ENCODE measurements at places on chromosomes 1 and 21.

DNA sequence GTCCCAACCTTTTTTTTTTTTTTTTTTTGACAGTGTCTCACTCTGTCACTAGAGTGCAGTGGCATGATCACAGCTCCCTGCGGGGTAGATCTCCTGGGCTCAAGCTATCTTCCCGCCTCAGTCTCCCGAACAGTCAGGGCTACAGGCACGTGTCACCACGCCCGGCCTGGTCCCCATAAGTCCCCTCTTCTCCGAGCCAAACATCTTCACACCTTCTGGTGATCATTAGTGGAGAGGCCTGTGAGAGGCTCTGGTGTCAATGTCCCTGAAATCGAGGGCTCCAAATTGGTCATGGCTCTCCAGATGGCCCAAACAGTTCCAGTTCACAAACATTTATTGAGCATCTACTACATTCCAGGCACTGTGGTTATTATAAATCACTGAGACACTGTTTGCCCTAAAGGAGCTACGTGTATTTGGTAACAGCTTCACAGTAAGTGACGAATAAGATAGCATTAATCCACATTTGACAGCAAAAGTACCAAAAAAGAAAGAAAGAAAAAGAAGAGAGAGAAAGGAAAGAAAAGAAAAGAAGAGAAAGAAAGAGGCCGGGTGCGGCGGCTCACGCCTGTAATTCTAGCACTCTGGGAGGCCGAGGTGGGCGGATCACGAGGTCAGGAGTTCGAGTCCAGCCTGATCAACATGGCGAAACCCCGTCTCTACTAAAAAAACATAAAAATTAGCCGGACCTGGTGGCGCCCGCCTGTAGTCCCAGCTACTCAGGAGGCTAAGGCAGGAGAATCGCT, 867 bp upstream of the TIMM17A start:
- no peaks in the 10 kb centered on the region for H3K27me3 ChIP-seq
- no peaks in the 10 kb centered on the region for H3K36me3 ChIP-seq
- peaks cover 6% of the 10 kb centered on the region for H3K4me1 ChIP-seq

GRCh38 chr1:82466891-82467290, 666.2 kb downstream of the ADGRL2 start:
- no peak for DNase-seq
- H3K4me1 ChIP-seq = no peaks in the 10 kb centered on the region
- H3K27me3 ChIP-seq = no peaks in the 10 kb centered on the region
- no peaks in the 10 kb centered on the region for H3K36me3 ChIP-seq
- H3K4me3 ChIP-seq = no peak overlapping the region

GRCh38 chr1:6922096-6922931, 137.1 kb downstream of the CAMTA1 start:
- H3K27ac ChIP-seq = no peak overlapping the region
- no peaks in the 10 kb centered on the region for H3K27me3 ChIP-seq
- no peaks in the 10 kb centered on the region for H3K36me3 ChIP-seq
- no peak for DNase-seq
- H3K4me3 ChIP-seq = no peak overlapping the region

GRCh38 chr1:10497109-10497508, 22.4 kb downstream of the PEX14 start:
- H3K4me1 ChIP-seq = peaks cover 10% of the 10 kb centered on the region
- H3K36me3 ChIP-seq = peaks cover 9% of the 10 kb centered on the region
- no peaks in the 10 kb centered on the region for H3K27me3 ChIP-seq
- H3K4me3 ChIP-seq = no peak overlapping the region
- H3K27ac ChIP-seq = no peak overlapping the region

DNA sequence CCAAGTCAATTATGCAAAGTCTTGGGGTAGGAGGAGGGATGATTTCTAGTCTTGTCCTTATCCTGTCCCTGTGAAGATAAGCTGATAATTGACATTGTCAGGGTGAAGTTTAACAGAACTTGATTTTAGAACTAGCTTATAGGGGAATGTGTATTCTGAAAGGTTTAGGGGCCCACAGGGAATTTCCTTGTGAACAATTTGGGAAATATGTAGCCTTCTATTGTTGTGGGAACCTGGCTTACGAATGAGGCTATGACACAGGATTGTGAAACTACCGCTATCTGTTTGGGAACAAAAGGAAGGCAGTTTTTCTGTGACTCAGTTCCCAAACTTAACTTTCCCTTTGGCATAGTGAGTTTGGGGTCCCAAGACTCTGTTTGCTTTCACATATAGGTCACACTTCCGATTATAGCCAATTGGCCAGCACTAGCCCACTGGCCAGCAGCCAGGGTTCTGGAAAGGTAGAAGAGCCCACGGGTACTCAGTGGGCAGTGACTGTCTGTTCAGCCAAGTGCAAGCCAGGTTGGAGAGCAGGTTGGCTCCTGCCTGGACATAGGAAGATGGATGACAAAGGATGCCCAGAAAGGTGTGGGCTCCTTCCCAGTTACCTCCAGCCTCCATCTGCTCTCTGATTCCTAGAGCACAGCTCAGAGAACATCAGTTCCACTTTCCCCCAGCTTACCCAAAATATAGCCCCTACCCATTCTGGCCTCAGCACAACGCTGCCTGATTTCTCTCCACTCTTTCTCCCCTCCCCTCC, 35.5 kb downstream of the H3-3A start:
- H3K27me3 ChIP-seq = no peaks in the 10 kb centered on the region
- no peak for DNase-seq
- H3K27ac ChIP-seq = no peak overlapping the region
- H3K36me3 ChIP-seq = no peaks in the 10 kb centered on the region
- no peak overlapping the region for H3K4me3 ChIP-seq
- peaks cover 4% of the 10 kb centered on the region for H3K4me1 ChIP-seq

GRCh38 chr1:169368406-169368769, 393 bp downstream of the BLZF1 start:
- H3K4me1 ChIP-seq = peaks cover 45% of the 10 kb centered on the region
- no peaks in the 10 kb centered on the region for H3K36me3 ChIP-seq
- H3K4me3 ChIP-seq = peak overlapping the region; percentile 80

GRCh38 chr1:200837931-200838571, 34.7 kb upstream of the GPR25 start:
- H3K4me1 ChIP-seq = no peaks in the 10 kb centered on the region
- H3K36me3 ChIP-seq = no peaks in the 10 kb centered on the region
- H3K27ac ChIP-seq = no peak overlapping the region
- no peaks in the 10 kb centered on the region for H3K27me3 ChIP-seq

DNA sequence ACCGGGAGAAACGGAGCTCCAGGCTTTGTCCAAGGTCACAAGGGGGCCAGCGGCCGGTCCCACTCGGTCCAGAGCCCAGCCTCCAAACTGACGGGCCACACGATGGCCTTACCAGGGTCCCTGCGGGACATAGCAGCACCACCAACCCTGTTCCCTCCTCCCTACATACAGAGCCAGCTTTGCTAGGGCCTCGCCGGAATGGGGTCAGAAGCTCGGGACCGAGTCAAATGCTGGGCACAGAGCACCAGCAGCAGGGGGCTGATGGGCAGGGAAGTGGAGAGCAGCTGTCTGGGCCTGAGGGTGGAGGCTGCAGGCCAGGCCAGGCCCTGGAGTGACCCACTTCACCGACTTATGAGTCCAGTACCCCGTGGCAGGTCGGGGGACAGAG, 14.9 kb upstream of the TTC39A start:
- H3K27ac ChIP-seq = no peak overlapping the region
- peaks cover 43% of the 10 kb centered on the region for H3K27me3 ChIP-seq
- DNase-seq = no peak
- H3K4me3 ChIP-seq = no peak overlapping the region
- no peaks in the 10 kb centered on the region for H3K4me1 ChIP-seq

GRCh38 chr1:175095978-175096607, 28.5 kb downstream of the TNN start:
- no peak overlapping the region for H3K4me3 ChIP-seq
- H3K36me3 ChIP-seq = no peaks in the 10 kb centered on the region
- no peaks in the 10 kb centered on the region for H3K27me3 ChIP-seq
- no peak overlapping the region for H3K27ac ChIP-seq

- no peaks in the 10 kb centered on the region for H3K27me3 ChIP-seq
- H3K4me1 ChIP-seq = no peaks in the 10 kb centered on the region
- H3K4me3 ChIP-seq = no peak overlapping the region
- H3K36me3 ChIP-seq = no peaks in the 10 kb centered on the region
- H3K27ac ChIP-seq = no peak overlapping the region
- DNase-seq = no peak
Measured at GRCh38 chr1:40606978-40607377, 58.5 kb downstream of the RIMS3 start.

DNA sequence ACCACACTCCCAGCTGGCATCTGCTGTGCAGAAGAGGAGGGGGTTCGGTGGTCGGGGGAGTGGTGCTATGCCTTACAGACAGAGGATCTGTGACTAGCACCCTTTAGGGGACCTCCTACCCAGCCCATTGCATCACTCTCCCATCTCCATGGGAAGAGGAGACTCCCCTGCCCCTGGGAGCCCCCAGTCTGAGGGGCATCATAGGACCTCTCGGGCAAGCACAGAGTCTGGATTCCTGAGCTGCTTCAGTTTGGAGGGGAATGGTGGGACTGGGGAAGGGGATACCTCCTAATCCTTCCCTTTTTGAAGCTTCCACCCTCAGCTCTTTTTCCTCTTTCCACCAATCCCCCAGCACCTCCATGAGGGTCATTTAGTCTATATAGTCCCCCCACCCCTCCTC, 1.4 kb downstream of the INSRR start:
- H3K36me3 ChIP-seq = no peaks in the 10 kb centered on the region
- no peak overlapping the region for H3K4me3 ChIP-seq
- peaks cover 48% of the 10 kb centered on the region for H3K27me3 ChIP-seq
- no peak for DNase-seq
- H3K27ac ChIP-seq = no peak overlapping the region

Measured in left lung (tissue), 14 donors.